H9 (cell line): ENCODE measurements at places on chromosomes 4 and X. TPM values are rescaled to one million over a fixed set of nuclear protein-coding genes. Genes with fewer than 3 reads are reported as not detected.

GRCh38 chrX:119692191-119693039 is 553 bp downstream of the SEPTIN6 start:
- peak; percentile 34 for DNase-seq

GRCh38 chr4:167222099-167222498 is 12.2 kb downstream of the SPOCK3 start:
- DNase-seq, result no peak

GRCh38 chr4:150890246-150890645 is 124.8 kb downstream of the LRBA start:
- DNase-seq, result no peak

- no peak for DNase-seq
Measured at GRCh38 chrX:108353452-108353851, 84.8 kb downstream of the COL4A6 start.

GRCh38 chr4:90958256-90958895 is 831.2 kb downstream of the CCSER1 start:
- DNase-seq, result no peak

- DNase-seq, result peak; percentile 57
Measured at GRCh38 chr4:72312032-72312650, 256.9 kb downstream of the ADAMTS3 start.

DNA sequence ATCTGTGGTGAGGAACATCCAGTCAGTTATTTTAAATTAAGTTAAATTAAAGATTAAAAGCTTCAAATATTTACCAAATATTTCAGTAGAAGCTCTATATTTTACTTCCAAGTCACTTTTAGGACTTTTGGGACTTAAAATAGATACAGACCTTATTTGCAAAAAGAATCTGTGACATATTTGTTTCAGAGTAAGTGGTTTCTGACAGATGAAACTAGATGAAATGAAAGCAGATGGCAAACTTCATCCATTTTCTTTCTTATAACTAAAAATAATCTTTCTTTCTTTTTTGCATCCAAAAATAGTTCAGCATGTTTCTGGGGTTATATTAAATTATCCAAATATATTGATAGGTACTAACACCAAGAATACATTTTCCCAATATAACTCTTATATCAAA is 6.6 kb upstream of the UTP3 start:
- DNase-seq, result no peak

- no peak for DNase-seq
Measured at GRCh38 chr4:55675196-55675793, 39.2 kb upstream of the NMU start.

GRCh38 chr4:104490770-104491480 is 3.8 kb downstream of the CXXC4 start:
- peak; percentile 63 for DNase-seq

DNA sequence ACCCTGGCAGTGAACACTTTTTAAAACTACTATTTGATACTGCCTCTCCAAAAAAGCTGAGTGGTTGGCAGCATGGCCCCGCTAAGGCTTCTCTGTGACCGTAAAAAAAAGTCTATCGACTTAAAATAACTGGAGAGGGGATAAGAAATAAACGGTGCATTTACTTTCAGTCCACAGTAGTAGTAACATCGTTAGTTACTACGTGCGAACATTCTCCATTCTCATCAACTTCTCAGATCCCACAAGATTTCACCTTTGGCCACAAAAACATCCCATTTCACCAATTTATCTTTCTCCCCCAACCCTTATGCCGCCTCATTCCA is 524 bp upstream of the EXOSC9 start:
- DNase-seq, result no peak

- no peak for DNase-seq
Measured at GRCh38 chr4:16386711-16387320, 160.5 kb upstream of the TAPT1 start.

GRCh38 chr4:174714393-174715211 is 114.4 kb downstream of the GLRA3 start:
- peak; percentile 39 for DNase-seq

DNA sequence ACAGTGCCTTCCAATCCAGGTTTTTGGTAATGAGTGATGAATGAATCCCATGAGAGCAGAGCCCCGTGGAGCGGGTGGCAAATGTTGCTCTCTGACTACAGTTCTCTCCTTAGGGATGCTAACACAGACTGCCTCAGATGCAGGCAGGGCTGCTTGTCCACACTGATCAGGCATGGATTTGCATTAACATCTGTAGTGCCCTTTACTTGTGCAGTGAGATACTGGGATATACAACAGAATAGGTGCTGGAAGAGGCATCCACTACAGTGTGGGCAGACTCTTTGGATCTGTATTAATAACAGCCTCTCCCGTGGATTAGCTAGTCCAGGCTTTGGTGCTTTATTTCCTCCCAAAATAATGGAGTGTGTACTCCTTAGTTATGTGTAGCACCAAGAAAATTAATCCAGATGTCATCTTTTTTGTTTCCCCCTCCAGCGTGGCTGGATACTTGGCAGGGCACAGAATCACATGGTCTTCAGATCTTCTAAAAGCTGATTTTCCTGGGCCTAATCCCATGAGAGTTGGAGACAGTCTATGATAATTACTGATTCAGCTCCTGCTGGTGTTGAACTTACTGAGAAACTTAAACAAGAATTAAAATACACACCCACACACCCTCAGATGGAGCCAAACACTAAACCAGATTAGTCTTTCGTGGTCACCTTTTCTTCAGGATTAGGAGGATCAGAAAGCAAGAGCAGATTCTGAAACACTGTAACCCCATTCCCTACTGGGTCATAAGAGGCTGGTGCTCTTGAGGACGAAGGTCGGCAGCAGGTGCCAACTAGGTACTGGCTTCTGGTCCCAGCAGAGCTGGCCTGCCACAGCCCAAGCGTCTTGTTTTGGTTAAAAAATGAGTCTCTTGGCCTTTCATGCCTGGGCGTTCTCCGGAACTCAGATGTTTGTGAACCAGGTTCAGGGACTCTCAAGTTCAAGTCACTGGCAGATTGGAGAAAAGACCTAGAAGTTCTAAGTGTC is 23.1 kb upstream of the NAP1L5 start:
- no peak for DNase-seq

DNA sequence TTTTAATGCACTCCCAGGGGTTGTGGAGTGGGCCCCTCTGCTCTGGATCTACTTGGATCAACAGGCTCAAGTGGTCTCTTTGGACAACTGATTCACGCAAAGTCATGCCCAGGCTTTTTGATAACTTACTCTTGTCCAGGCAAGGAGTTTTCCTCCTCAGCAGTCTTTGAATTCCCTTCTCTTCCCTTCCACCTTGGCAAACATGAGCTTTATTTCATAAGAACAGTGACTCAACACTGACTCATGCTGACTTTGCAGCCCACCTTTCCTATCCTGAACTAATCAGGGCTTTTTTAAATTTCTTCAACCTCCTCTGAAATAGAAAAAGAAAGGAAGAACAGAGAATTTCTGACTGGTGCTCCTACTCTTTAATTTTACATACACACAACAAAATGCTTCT is 132.1 kb upstream of the LDB2 start:
- no peak for DNase-seq

DNA sequence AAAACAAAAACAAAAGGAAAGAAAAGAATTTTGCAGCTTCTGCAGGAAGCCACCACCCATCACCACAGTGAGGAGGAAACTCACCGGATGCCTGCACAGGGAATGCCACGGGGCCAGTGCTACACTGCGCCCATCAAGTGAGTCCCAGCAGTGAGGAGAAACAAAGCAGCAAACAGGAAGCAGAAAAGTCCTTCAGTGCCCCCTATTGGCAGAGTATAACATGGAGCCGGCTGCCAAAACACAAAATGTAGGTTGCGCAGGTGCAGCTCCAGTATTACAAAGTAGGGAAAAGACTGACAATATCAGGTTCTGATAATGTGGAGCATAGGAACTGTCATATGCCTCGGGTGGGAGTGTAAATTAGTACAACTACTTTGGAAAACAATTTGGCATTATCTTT is 23.3 kb upstream of the SCML2 start:
- peak; percentile 53 for DNase-seq

DNA sequence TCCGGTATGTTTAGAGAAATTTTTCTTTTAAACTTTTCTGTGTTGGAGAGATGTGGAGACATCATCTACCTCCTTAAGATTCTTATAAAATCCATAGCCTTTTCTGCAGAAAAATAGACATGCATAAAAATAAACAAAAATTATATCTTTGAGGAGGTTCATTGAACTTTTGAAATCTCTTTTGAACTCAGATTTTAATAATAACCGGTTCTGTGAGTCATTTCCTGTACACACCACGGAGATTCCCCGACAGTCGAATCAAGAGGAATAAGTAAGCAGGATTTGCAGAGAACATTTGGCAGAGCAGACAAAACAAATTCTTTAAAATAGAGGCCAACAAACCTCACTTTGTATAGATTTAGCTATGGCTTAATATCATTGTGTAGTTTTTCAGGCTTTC is 918.7 kb upstream of the POU3F4 start:
- no peak for DNase-seq

DNA sequence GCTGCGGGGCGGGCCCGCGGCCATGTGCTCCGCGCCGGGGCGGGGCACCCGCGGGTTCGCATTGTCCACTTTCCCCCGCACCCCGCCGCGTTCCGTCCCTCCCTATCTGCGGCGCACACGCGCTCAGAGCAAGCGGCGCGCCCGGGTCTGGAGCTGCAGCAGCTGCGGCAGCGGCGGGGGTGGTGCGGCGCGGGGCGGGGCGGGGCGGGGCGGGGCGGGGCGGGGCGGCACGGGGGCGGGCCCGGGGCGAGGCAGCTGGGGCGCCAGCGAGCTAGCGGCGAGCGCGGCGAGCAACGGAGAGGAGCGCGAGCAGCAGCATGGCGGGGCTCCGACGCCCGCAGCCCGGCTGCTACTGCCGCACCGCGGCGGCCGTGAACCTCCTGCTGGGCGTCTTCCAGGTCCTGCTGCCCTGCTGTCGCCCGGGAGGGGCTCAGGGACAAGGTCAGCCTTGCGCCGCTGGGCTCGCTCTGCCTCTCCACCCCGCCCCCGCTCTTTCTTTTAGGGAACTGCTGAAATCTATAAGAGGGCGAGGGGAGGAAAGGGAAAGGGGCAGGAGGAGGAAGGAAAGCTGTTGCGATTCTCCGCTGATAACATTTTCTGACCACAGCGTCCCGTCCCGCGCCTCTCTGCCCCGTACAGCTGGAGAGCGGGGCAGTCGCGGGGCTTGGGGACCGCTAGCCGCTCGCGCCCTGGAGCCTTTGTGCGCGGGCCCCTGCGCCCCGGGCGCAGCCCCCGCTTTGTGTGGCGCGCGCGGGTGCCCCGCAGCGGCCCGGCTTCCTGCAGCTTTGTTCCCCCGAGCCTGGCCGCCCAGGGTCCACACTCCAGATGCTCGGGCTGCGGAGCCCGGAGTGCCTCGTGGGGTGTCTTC is at the start of gene TMEM131L:
Gene TMEM131L (plus strand): TSS at position 280 of the 868 bp plus-strand sequence. CDS start 38 bp downstream, at position 318.
- DNase-seq, result peak; percentile 81

GRCh38 chrX:56600987-56601386 is 37.6 kb downstream of the UBQLN2 start:
- no peak for DNase-seq

DNA sequence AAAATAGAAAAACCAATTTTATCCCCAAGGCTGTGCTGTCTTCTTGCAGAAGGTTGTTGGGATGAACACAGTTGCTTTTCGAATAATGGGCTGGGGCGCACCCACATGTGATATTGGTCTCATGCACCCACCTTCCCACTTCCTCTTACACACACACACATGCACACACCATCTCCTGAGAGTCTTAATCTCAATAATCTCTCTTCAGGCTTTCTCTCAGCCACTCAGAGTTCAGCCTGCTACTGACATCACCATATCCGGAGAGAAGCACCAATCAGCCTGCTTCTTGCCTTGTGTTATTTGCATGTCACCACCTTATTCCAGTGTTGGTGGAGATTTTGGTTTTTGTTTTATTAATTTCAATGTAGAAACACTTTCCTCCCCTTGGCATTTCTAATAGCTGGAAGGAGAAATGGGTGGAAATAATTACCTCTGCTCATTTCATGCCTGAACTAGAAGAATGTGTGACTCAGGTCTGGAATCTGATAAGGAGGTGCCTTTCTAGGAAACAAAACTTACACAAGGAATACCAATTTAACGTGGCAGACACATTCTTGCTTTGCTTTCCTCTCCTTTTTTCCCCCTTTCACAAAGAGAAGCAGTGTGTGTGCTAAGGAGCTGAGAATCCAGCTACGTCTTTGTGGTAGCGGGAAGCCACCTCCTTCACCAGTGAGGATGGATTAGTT is 400.2 kb downstream of the MID1IP1 start:
- DNase-seq, result no peak

GRCh38 chr4:148366251-148366650 is 76.0 kb downstream of the NR3C2 start:
- no peak for DNase-seq

DNA sequence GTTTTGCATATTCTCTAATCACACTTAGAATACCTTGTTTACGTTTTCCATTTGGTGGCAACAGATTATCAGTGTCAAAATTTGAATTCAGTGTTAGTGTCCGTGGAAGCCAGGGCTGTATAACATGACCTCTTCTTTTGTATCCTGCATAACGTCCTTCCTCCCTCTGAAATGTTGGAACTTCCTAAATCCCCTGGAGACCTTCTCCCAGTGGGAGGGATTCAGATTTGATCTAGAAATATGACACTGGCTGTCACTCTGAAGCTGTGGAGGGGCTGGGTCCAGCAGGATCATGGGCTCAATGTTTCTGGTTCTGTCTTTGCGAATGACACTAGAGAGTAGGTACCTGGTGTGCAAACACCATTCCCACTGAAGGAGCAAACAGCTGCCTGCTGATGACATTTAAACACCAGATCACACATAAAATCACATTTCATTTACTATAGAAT is 850 bp upstream of the CXCL3 start:
- no peak for DNase-seq

DNA sequence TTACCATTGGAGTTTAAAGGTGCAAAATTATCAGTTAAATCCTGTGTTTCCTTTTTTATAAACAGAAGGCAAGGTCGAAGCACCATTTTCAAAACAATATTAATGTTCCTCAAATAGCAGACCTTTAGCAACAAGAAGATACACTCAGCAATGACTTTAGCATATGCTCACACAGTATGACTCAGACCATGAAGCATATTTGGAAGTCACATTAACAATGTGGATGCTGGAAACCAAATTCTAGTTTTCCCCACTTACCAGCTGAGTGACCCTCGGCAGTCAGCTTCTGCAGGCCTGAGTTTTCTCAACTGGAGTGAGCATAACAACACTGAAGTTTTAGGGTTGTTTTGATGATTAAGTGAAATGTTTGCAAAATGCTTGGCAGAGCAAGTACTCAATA is 130.5 kb downstream of the ANK2 start:
- no peak for DNase-seq

GRCh38 chr4:129282293-129282692 is 186.3 kb downstream of the C4orf33 start:
- no peak for DNase-seq

- DNase-seq, result no peak
Measured at GRCh38 chrX:147920161-147920666, 8.5 kb downstream of the FMR1 start.

The FOXR2 gene
- total RNA-seq, result not detected in 2 replicates

The MAGEB10 gene
- total RNA-seq, result not detected in 2 replicates

The SPANXA2 gene
- total RNA-seq, result not detected in 2 replicates

The TSPAN7 gene
- 3.5 and 3.8 TPM in 2 replicates for total RNA-seq

The RAPGEF2 gene
- total RNA-seq, result 33.8 and 37.1 TPM in 2 replicates

The SPANXC gene
- not detected in 2 replicates for total RNA-seq

The CWH43 gene
- not detected in 2 replicates for total RNA-seq

The C4orf17 gene
- not detected in 2 replicates for total RNA-seq

The RAB41 gene
- not detected in 2 replicates for total RNA-seq

The USP9X gene
- total RNA-seq, result 268 and 284 TPM in 2 replicates
